ENCODE measurements at places on chromosomes 3 and 15.

GRCh38 chr15:94294556-94294955, 63.2 kb downstream of the MCTP2 start:
- DNase-seq: no peak

GRCh38 chr3:152589644-152590043, 245.3 kb upstream of the P2RY1 start:
- DNase-seq: no peak

DNA sequence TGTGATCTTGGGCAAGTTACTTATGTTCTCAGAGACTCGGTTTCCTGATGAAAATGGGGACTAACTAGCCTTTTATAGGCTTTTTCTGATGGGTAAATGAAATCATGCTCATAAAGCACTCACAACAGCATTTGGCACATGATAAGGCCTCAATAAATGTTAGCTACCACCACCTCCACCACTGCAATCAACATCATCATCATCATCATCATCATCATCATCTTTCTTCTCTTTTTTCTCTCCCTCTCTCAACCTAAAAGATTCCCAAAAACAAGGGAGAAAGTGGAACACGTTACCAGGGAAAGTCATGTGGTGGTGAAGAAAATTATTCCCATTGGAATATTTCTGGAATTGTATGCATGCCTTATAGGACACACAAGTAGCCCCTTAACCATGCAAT, 33.6 kb upstream of the FEZF2 start:
- DNase-seq: no peak

GRCh38 chr3:46860017-46860809, 3.0 kb downstream of the MYL3 start:
- peak; percentile 24 for DNase-seq

- DNase-seq: no peak
Observed at GRCh38 chr3:49616491-49616941, 57.6 kb upstream of the APEH start.

- DNase-seq: no peak
Observed at GRCh38 chr15:68537506-68537905, 41.3 kb upstream of the CORO2B start.

DNA sequence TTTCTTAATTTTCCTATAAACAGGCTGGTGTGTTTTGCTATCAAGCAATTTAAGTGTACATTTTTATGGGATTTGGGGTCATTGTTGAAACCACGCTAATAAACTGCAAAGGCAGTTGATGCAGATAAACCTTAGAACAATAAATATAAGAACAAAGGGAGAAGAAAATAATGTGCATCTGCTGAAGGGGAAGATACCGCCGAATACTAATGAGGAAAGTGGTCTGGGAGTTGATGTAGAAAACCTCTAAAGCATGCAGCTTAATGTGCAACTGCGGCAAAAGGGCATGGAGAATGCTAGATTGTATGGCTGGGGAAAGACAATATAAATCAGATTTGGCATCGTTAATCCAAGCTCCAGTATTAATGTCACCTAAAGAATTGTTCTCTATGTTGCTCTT, 29.8 kb upstream of the CHL1 start:
- no peak for DNase-seq

GRCh38 chr3:41507336-41508062, 308.2 kb downstream of the CTNNB1 start:
- no peak for DNase-seq

GRCh38 chr3:45084820-45085816, 59.0 kb downstream of the CLEC3B start:
- no peak for DNase-seq

DNA sequence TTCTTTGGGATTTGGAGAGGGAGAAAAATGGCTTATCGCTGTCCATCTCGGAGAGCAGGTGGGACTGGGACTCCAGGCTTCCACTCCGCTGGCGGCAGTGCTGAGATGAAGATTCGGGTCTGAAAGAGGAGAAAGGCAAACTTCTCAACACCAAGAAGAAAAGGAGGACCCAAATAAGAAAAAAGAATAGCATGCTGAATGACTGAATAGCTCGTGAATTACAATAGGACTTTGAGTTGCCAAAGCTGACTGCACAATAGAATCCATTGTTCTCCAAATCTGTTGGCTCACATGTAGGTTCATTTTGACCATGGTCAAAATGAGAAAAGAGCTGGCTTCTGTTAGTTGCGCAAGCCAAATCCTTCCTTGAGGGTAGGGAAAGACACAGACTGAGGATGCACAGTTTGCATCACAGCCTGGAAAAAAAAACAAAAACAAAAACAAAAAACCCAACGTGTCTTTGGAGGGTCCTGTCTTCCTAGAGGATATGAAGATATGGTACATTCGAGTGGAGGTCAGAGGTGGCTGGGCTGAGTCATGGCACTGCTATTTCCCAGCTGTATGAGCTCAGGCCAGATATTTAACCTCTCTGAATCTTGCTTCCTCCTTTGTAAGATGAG, 59.3 kb upstream of the LMOD3 start:
- DNase-seq: no peak
